ENCODE measurements at places on chromosomes 4 and X.

DNA sequence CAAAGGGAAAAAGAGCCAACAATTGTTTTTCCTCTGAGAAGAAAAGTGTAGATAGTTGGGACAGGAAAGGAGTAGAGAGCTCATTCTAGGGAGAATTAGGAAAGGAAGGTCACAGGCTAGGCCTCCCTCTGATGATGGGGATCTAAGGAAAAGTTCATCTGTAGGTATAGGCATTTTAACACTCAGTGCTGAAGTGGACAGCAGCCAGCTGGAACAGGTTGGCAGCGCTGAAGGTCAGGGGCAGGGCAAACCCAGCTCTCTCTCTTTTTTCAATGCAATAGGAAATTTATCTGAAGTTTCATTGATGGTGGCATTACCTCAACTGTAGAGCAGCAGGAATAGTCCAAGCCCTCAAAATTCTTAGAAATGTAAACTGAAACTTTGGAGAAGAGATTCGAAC lies 98.5 kb upstream of the ETNPPL start:
- DNase-seq = no peak

GRCh38 chr4:87118826-87119225 lies 101.6 kb downstream of the KLHL8 start:
- DNase-seq = no peak

DNA sequence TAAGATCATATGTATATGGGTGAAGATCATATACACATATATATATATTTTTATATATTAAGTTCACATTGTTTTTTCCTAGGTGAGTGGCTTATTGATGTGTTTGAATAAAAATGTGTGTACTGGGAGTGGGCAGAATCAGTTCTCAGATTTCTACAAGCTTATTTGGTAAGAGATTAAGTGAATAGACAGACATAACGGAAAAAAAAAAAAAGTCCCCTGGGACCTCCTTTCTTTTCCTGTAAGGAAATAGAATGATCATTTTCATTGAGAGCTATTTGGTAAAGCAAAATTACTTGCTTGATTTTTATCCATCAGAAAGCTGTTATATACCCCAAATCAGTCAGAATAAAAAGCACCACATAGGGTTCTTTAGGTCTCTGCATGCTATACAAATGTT lies 597.7 kb downstream of the PCDH18 start:
- no peak for DNase-seq

- no peak for DNase-seq
Observed at GRCh38 chr4:1049591-1049905, 38.1 kb downstream of the FGFRL1 start.

GRCh38 chr4:53432528-53433424 lies 55.3 kb downstream of the FIP1L1 start:
- no peak for DNase-seq

DNA sequence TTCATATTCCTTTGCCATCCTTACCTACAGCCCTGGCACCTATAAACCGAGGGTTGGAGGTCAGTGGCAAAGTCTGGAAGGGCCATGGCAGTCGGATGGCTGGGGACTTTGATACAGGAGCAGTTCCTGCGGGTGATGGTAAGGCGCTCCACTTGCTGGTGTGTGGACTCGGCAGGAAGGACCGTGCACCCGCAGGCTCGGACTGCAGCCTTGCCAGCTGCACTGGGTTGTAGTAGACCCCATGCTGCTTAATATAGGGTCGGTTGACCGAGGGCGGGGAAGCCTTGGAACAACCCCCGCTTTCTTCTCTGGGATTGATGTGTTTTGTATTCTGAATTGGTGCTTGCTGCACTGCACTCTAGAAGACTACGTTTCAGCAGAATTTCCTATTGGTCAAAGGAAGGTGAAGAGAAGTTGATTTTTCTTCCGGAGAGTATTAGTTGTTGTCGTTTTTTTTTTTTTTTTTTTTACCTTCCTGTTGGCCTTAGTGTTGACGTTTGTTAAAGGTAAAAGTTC lies 638 bp downstream of the BLTP1 start:
- no peak for DNase-seq

GRCh38 chr4:95155759-95156451 lies 392.9 kb downstream of the UNC5C start:
- DNase-seq = no peak

GRCh38 chr4:26074712-26075430 lies 160.9 kb downstream of the SMIM20 start:
- peak; percentile 55 for DNase-seq

DNA sequence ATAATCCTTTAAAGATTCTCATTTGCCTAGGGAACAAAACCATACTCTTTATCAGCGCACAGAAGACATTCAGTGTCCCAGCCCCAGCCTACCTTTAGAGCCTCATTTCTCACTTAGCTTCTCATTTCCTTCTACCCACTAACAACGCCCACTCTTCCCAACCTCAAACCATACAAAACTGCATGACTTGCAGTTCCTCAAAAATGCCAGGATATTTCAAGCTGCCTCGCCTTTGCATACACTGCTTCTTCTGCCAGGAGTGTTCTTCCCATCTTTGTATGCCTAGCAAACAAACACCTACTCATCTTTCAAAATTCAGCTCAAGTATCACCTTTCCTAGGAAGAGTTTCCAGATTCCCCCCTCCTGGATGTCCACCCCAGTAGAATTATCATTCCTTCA lies 129.9 kb upstream of the ADGRL3 start:
- no peak for DNase-seq

DNA sequence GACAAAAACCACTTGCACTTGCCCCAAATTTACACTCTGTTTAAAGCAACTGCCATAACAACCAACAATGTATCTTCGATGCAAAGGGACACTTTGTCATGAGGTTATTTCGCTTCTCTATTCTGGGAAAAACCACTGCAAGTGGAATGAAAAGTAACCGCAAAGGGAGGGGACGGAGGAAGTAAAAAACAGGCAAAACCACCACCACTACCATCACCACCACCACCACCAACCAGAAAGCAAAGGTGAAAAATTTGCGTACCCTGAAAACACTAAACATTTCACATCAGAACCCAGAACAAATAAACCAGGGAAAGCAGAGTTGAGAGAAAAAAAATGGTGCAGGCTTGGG lies 1.2 kb upstream of the N4BP2 start:
- no peak for DNase-seq

DNA sequence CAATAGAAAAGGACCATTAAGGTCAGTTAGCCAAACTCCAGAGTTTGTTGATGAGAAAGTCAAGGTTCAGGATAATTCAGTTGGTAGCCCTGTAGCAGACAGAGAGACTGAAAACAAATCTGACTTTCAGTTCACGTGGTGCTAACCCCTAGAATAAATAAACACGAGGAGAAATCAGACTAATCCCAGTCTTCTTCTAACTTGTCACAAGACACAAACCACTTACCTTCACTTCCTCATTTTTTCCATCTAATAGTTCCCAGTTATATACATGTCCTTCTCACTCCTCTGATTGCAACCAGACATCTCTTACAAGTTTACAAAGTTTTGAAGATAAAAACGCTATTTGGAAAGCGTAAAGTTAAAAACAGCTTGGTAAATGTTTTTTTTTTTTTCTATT lies 7.7 kb downstream of the TLR7 start:
- DNase-seq = no peak

DNA sequence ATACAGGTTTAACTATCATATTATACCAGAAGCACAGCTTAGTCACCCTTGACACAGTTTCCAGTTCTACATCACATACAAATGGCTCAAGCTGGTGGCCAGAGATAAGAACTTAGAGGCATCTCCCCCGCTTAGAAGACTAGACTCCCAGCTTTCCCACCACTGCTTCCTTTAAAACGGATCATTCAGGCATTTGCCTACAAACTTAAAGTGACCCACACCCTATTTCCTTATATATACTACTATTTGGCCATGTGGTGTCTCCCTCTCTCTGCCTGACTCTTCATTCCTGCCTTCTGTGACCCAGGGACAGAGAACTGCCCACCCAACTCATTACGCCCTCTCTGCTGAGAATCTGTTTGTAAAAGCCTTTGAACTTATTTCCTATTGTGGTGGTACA lies 781.2 kb upstream of the DIAPH2 start:
- DNase-seq = no peak

DNA sequence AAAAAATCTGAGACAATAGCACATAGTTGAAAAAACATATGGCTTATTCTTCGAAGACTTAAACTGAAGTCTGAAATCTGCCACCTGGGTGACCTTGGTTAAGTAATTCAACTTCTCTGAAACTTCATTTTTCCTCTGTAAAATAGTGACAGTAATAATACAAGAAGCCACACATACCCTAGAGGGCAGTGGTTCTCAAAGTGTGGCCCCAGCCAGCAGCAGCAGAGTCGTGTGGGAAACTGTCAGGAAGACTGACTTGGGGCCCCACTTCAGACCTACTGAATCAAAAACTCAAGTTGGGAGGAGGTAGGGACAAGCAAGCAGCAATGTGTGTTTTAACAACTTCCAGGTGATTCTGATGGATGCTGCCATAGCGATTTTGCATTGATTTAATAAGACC lies 249.9 kb downstream of the HNRNPD start:
- no peak for DNase-seq

DNA sequence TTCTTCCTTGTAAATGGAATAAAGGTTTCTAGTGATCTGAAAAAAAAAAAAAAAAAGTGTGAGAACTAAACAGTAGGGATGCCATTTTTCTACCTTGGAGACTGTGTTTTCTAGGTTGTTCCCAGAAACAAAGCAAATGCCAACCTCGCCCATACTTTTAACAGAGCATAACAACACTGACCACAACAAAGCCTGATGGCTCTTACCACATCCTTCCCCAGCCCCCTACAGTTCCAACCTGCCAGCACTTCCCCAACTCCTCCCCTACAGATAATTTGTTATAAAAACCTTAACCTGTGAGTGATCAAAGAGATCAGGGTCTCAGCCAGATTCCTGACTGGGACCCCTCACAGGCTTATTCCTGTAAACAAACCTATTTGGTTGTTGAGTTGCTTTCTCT lies 940.0 kb downstream of the SH3BGRL start:
- DNase-seq = no peak

DNA sequence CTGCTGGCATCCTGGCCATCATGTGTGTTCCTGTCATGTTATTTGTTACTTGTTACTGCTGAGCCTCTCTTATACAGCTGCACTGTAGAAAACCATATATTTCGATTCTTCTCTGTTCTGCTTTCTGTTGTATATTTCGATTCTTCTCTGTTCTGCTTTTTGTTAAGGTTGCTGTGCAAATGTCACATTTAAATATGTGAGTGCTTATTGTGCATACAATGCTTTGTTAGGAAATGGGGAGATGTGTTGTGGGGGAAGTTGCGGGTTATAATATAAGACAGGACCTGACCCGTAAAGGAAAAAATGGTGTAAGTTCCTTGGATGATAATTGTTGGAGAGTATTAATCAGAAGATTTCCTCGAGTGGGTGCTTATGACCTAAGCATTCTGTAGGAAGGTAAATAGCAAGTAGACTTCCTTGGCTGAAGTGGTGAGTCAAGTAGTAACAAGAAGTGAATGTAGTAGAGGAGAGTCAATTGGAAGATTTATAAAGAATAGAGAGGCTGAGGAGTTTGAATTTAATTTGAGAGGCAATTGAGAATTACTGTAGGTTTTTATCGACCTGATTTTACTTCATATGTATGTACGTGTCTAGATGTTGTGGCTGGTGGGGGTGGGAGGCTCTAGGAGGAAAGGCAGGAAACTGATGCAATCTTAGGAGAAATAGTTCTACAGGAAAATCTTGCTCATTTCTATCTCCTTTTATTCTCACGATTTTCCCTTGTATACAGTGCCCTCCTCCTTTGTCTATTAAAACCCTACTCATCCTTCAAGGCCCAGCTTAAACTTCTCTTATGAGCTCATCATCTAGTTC lies 8.5 kb downstream of the OGT start:
- DNase-seq = no peak

GRCh38 chrX:54452920-54453319 lies 12.7 kb downstream of the TSR2 start:
- no peak for DNase-seq

GRCh38 chrX:20263474-20263873 lies 3.2 kb downstream of the RPS6KA3 start:
- DNase-seq = no peak

DNA sequence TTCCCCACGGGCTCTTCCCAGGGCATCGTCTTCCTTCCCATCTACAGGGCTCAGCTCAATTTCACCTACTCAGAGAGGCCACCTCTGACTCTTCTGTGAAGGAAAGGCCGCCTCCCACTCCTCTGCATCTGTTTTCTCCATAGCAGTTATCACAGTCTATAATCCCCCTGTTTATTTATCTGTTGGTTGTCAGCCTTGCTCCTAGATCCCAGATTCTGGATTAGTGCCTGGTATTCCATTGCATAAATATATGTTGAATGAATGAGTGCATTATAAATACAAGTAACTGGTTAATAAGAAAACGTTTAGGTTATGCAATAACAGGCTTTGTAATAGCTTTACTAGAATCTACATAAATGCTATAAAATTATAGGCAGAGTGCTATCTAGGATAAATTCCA lies 52.9 kb downstream of the NSG1 start:
- DNase-seq = no peak

DNA sequence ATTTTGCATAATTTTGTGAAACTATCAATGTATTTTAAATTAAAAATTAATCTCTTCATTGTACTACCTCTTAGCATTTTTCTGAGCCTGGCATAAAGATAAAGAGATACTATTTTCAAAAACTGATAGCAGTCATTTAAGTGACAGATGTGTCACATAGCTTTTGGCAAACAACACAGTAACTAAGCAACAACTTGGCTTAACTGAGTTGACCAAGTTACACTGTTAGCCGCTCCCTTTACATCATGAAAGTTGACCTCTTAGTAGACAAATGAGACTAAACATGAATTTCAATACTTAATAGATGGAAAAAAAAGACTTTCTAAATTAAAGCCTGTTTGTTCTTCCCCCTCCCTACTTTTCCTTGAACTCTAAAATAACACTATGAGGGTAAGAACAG lies 62.0 kb downstream of the ATP8A1 start:
- no peak for DNase-seq
